ENCODE measurements at places on chromosomes 11 and 22. TPM values are rescaled to one million over a fixed set of nuclear protein-coding genes. Genes with fewer than 3 reads are reported as not detected.

The PLAAT5 gene
- 0.88 TPM for total RNA-seq

- peaks cover 2% of the 10 kb centered on the region for H3K4me1 ChIP-seq
- no peaks in the 10 kb centered on the region for H3K36me3 ChIP-seq
- peak overlapping the region; percentile 95 for H3K27ac ChIP-seq
- DNase-seq = peak; percentile 88
- H3K4me3 ChIP-seq = peak overlapping the region; percentile 86
Observed at GRCh38 chr22:38316364-38317121, 690 bp downstream of the CSNK1E start.

DNA sequence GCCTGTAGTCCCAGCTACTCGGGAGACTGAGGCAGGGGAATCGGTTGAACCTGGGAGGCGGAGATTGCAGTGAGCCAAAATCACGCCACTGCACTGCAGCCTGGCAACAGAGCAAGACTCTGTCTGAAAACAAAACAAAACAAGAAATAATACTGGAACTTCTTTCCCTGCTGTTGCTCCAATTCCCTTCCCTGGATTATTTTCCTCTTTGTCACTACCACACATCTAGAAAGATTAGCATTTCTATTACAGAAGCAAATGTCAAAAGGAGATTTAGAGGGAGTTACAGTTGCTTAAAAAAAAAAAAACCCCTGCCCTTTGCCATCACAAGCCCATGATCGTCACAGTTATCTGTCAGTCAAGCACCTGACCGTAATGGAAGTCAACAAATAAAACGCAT lies 17.7 kb upstream of the SCGB1D1 start:
- H3K27ac ChIP-seq = no peak overlapping the region
- H3K36me3 ChIP-seq = no peaks in the 10 kb centered on the region
- DNase-seq = no peak
- H3K4me3 ChIP-seq = no peak overlapping the region
- no peaks in the 10 kb centered on the region for H3K27me3 ChIP-seq

GRCh38 chr11:18365741-18366140 lies 28.6 kb upstream of the LDHA start:
- H3K27ac ChIP-seq = no peak overlapping the region
- no peaks in the 10 kb centered on the region for H3K4me1 ChIP-seq
- H3K27me3 ChIP-seq = no peaks in the 10 kb centered on the region
- no peak for DNase-seq
- H3K36me3 ChIP-seq = peaks cover 11% of the 10 kb centered on the region

DNA sequence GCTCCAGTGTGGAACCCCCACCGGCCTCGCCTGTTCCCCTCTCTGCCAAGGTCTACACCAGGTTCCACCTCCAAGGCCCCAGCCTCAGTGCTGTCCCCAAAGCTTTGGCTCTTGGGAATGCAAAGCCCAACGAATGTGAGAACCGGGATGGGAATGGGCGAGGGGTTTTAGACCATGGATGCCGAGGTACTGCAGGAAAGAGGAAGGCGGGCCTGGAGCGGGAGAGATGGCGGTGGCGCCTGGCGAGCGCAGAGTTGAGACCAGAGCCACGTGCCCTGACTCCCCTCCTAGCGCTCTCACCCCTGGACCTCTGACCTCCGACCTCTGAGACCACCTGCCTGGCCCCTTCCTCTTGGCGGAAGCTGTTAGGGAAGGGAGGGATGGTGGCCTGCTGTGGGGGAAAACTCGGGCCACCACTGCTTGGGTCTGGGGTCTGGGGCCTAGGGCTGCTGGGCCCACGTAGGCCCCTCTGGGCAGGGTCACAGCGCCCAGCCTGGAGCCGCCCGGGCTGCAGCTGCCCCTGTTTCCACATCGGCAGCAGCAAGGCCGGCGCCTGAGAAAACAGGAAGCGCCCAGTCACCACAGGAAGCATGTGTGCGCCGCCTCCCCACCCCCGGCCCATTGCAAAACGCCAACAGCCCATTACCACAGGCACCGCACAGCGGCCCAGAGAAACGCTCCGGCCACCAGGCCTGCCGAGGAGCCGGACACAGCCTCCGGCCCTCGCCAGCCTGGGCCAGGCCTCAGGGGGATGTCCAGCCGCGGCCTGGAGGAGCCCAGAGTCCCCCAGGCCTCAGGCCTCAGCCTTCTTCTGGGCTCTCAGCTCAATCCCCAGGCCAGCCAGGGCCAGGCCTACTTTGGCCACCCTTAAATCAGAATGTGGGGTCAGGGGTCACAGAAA lies 13.8 kb upstream of the SLC39A13 start:
- no peaks in the 10 kb centered on the region for H3K36me3 ChIP-seq
- peak; percentile 86 for DNase-seq
- H3K4me1 ChIP-seq = no peaks in the 10 kb centered on the region
- H3K27ac ChIP-seq = no peak overlapping the region
- no peaks in the 10 kb centered on the region for H3K27me3 ChIP-seq

DNA sequence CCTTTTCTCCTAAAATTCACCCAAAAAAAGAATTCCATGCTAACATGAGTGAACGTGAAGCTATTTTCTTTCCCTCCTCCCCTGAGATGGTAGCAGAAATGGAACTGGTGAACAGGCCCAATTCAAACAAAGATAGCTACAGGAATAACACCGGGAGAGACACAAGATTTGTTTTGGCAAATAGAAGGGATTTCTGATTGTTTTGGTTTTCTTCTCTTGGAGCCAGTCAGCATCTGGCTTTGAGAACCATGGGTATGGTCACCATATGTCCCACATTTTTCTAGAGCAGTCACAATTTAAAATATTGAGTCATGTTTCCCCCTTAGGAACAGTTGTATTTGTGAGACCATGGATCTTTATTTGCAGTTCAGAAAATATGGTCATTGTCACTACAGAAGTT lies 214.1 kb downstream of the FAM76B start:
- H3K4me1 ChIP-seq = peaks cover 7% of the 10 kb centered on the region
- H3K27ac ChIP-seq = no peak overlapping the region
- no peak for DNase-seq
- H3K4me3 ChIP-seq = no peak overlapping the region

All from aorta (tissue), 5 donors.